ENCODE measurements at places on chromosomes 5 and 9. TPM values are rescaled to one million over a fixed set of nuclear protein-coding genes. Genes with fewer than 3 reads are reported as not detected.

DNA sequence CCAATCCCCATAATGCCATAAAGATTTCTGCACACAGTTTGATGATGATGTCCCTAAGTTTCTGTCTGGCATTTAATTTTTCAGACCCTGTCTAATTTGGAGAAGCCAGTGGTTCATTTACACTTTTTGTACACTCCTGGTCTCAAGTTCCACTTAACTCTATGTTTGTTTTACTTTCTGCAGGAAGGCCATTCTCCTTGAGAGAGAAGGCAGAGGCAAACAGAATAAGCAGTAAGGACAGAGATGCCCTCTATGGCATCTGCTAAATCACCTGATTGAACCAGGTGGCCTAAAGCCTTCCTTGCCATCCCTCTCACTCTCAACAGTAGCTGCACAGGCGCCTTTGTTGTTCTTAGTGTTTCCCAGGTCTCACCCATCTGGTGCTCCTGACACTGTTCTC lies 86.1 kb upstream of the LRRTM2 start:
- H3K27ac ChIP-seq, result no peak overlapping the region
- H3K36me3 ChIP-seq, result no peaks in the 10 kb centered on the region
- no peaks in the 10 kb centered on the region for H3K27me3 ChIP-seq
- H3K4me1 ChIP-seq, result no peaks in the 10 kb centered on the region
- H3K4me3 ChIP-seq, result no peak overlapping the region
- DNase-seq, result no peak

DNA sequence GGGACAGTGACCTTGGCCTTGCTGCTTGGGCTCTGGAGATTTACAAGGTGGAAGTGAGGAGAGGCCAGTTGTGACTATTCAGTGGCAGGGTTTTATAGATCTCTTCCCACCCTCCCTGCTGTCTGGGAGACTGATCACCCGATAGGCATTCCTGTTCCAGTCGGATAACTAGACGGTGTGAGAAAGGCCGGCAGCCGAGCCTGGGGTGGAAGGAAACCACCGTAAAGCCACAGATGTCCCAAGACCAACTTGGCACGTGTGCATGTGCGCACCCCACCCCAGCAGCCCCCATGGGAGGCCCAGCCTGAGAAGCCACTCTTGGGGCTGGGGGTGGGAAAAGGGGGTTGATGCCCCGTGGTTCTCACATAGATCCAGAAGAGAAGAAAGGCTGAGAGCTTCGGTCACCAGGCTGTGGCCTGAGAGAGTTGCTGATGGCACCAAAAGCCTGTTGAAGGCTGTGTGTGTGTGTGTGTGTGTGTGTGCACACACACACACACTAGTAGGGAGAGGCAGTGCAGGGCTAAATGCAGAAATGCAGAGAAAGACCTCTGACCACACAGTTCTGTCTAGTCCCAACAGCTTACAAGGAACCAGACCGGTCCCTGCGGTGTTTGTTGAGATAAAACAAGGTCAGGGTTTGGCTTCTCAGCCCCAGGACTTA lies 225.8 kb downstream of the FANCC start:
- H3K27me3 ChIP-seq, result no peaks in the 10 kb centered on the region
- DNase-seq, result no peak
- peaks cover 100% of the 10 kb centered on the region for H3K4me1 ChIP-seq
- H3K36me3 ChIP-seq, result peaks cover under 1% of the 10 kb centered on the region
- no peak overlapping the region for H3K4me3 ChIP-seq

DNA sequence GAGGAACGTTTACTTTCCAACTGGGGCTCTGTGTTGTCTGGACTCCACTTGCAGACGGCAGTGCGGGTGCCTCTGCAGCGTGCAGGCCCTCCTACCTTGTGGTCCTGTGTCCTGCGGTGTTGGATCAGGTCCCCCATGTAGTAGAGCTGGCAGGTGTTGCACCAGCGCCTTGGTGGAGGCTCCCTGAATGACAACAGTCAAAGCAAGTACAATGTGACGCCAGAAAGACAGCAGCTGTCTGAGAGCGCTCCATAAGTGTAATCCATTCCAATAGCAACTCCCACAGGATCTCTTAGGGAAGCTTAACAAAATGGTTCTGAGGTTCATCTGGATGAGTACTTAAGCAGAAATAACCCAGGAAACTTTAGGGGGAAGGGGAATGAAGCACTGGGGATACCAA lies 9.9 kb downstream of the BBLN start:
- peaks cover 2% of the 10 kb centered on the region for H3K36me3 ChIP-seq
- no peak overlapping the region for H3K4me3 ChIP-seq
- H3K27ac ChIP-seq, result no peak overlapping the region
- no peaks in the 10 kb centered on the region for H3K4me1 ChIP-seq
- no peak for DNase-seq

- H3K36me3 ChIP-seq, result peaks cover 2% of the 10 kb centered on the region
- no peak for DNase-seq
- H3K27me3 ChIP-seq, result no peaks in the 10 kb centered on the region
- no peak overlapping the region for H3K27ac ChIP-seq
Measured at GRCh38 chr9:135920256-135920930, 13.0 kb upstream of the CAMSAP1 start.

- H3K27ac ChIP-seq, result no peak overlapping the region
- no peak for DNase-seq
- H3K4me1 ChIP-seq, result no peaks in the 10 kb centered on the region
- no peaks in the 10 kb centered on the region for H3K27me3 ChIP-seq
- H3K4me3 ChIP-seq, result no peak overlapping the region
- no peaks in the 10 kb centered on the region for H3K36me3 ChIP-seq
Measured at GRCh38 chr5:179454356-179454755, 96.0 kb upstream of the RUFY1 start.

Gene LPAR1
- 210 TPM for total RNA-seq

Gene ELP1
- 21.8 TPM for total RNA-seq

Gene PCSK1
- 0.42 TPM for total RNA-seq

Measured in tibial nerve (tissue), 4 donors.